ENCODE measurements at places on chromosomes 2 and 18. TPM values are rescaled to one million over a fixed set of nuclear protein-coding genes. Genes with fewer than 3 reads are reported as not detected.

Gene ALKAL2
- total RNA-seq, result not detected

Gene DCC
- total RNA-seq, result not detected

Gene REEP1
- 0.36 TPM for total RNA-seq

Gene COL4A3
- total RNA-seq, result not detected

Gene GTF2A1L
- total RNA-seq, result 1.1 TPM

Gene MIB1
- 56.9 TPM for total RNA-seq

Gene RFTN2
- total RNA-seq, result 14.5 TPM

Gene IL36G
- not detected for total RNA-seq

Gene LRRTM1
- total RNA-seq, result 0.29 TPM

Gene CFC1
- not detected for total RNA-seq

Gene SP140L
- total RNA-seq, result 15.6 TPM

Gene TGFA
- not detected for total RNA-seq

Gene LIPG
- total RNA-seq, result 2.2 TPM

Gene RUFY4
- not detected for total RNA-seq

Gene KCNS3
- total RNA-seq, result 2.7 TPM

Gene GPD2
- total RNA-seq, result 59.7 TPM

Gene APCDD1
- 1.8 TPM for total RNA-seq

Gene HOXD3
- total RNA-seq, result 2.1 TPM

Gene ALPG
- total RNA-seq, result not detected

Gene MC2R
- not detected for total RNA-seq

Gene CRACDL
- not detected for total RNA-seq

Gene INHBB
- total RNA-seq, result under 0.01 TPM

Gene ABCB11
- total RNA-seq, result under 0.01 TPM

Gene TXNDC2
- total RNA-seq, result 0.36 TPM

Gene GDF7
- total RNA-seq, result under 0.01 TPM
